Hepatocyte (in vitro differentiated cells): ENCODE measurements at places on chromosomes 12 and 14. TPM values are rescaled to one million over a fixed set of nuclear protein-coding genes. Genes with fewer than 3 reads are reported as not detected.

- H3K4me3 ChIP-seq = peak overlapping the region; percentile 83
- H3K27me3 ChIP-seq = peaks cover 50% of the 10 kb centered on the region
- H3K27ac ChIP-seq = no peak overlapping the region
- no peaks in the 10 kb centered on the region for H3K36me3 ChIP-seq
Observed at GRCh38 chr12:44875417-44875953, 630 bp downstream of the NELL2 start.

- no peaks in the 10 kb centered on the region for H3K4me1 ChIP-seq
- peak; percentile 86 for DNase-seq
- no peak overlapping the region for H3K4me3 ChIP-seq
- peak overlapping the region; percentile 63 for H3K27ac ChIP-seq
Observed at GRCh38 chr12:75814851-75815754, 216.5 kb downstream of the PHLDA1 start.

GRCh38 chr12:91973813-91974212 is 171.8 kb downstream of the BTG1 start:
- DNase-seq = no peak

- H3K4me3 ChIP-seq = no peak overlapping the region
- no peaks in the 10 kb centered on the region for H3K36me3 ChIP-seq
- no peak overlapping the region for H3K27ac ChIP-seq
Observed at GRCh38 chr14:95537298-95538089, 2.6 kb downstream of the GLRX5 start.

GRCh38 chr14:68649476-68650189 is 143.2 kb downstream of the ZFP36L1 start:
- no peak overlapping the region for H3K4me3 ChIP-seq
- DNase-seq = no peak
- H3K27ac ChIP-seq = peak overlapping the region; percentile 84
- H3K4me1 ChIP-seq = peaks cover 30% of the 10 kb centered on the region
- H3K27me3 ChIP-seq = no peaks in the 10 kb centered on the region

DNA sequence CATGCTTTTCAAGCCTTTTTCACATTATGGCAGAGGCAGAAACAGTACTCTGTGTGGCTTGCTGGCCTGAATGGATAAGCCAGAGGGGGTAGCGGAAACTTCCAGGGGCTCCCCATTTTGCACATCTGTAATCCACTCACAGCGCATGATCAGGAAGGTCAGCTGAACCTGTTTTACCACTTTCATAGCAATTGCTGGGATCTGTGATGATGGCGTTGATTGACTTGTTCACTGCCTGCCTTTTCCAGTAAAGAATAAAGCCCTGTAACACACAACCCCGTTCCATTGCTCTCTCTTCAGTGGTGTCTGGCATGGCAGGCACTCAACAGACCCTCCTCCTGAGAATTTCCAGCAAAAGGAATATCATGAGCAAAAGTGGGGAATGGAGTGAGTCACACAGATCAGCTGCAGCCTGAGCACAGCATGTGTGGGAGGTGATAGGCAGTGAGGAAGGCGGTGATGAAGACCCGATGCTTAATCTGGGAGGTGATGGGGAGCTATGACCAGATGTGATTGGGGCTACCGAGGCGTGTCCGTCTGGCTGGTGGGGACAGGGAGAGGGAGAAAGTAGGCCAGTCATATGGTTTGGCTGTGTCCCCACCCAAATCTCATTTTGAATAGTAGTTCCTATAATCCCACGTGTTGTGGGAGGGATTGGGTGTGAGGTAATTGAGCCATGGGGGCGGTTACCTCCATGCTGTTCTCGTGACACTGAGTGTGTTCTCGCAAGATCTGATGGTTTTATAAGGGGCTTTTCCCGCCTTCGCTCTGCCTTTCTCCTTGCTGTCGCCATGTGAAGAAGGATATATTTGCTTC is 44.7 kb upstream of the CHST11 start:
- no peak overlapping the region for H3K27ac ChIP-seq
- peaks cover 6% of the 10 kb centered on the region for H3K4me1 ChIP-seq
- no peak for DNase-seq
- H3K27me3 ChIP-seq = no peaks in the 10 kb centered on the region
- H3K4me3 ChIP-seq = no peak overlapping the region

GRCh38 chr12:16323638-16324037 is 23.8 kb upstream of the MGST1 start:
- H3K4me1 ChIP-seq = peaks cover 19% of the 10 kb centered on the region
- no peaks in the 10 kb centered on the region for H3K36me3 ChIP-seq
- no peak overlapping the region for H3K27ac ChIP-seq
- no peak for DNase-seq

- H3K4me3 ChIP-seq = no peak overlapping the region
- H3K27ac ChIP-seq = no peak overlapping the region
- H3K4me1 ChIP-seq = no peaks in the 10 kb centered on the region
- no peaks in the 10 kb centered on the region for H3K27me3 ChIP-seq
- DNase-seq = peak; percentile 71
Observed at GRCh38 chr12:131390412-131391334, 320.2 kb upstream of the SFSWAP start.

DNA sequence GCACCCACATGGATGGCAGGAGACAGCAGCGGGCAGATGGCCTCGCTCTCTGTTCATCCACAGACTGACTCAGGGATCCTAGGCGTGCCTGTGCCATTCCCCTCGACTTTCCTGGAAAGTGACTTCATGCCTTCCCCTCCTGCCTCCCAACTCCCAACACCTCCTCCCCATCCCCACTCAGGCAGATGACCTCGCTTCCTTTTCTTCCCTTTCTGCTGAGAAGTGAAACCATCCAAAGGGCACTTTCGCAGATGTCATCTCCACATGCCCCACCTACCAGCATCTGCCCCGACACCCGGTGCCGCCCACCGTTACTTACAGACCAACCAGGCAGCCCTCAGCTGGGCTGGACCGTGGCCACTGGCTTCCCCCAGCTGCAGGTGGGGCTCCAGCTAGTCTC is 29.6 kb downstream of the BEGAIN start:
- no peak overlapping the region for H3K4me3 ChIP-seq
- no peaks in the 10 kb centered on the region for H3K27me3 ChIP-seq
- H3K27ac ChIP-seq = no peak overlapping the region
- H3K4me1 ChIP-seq = no peaks in the 10 kb centered on the region

Gene MYL2
- not detected in 2 replicates for polyA plus RNA-seq

Gene ZFHX2
- 1.5 and 2.2 TPM in 2 replicates for polyA plus RNA-seq

Gene PLEKHG7
- 0.94 TPM in 1 of 2 replicates, not detected in the other for polyA plus RNA-seq
